ENCODE measurements at places on chromosomes 12 and 14.

DNA sequence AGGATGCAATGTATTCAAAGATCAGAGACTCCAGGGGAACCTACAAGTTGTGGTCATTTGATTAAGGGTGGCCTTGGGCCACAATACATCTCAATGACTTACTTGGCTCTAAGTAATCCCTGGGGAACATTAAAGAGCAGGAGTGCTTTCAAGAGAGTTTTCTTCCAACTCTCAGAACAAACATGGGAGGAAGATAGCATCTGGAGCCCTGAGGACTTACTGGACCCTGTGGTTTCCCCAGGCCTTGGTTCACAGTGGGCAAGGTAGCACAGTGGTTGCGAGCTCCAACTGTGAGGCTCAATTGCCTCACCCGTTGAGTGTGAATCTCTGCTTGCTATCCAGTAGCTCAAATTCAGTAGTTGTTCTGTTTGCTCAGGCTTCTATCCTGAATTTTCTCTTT, 32.4 kb downstream of the STXBP6 start:
- no peak for DNase-seq

DNA sequence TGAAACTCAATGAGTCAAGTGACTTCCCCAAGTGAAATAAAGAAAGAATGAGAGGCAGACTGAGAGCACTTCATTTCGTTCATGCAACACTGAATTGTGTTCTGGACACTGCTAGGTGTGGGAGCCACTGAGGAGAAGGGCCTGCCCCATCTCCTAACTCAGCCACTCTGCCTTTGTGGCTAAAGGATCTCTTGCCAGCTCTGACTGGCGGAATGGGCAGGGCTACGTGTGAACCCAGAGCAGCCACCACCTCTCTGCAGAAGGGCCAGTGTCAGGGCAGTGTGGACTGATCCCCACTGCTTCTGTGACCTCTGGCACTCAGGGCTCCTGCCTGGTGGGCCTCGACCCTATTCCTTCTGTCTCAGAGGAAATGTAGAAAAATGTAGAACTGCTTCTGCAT, 46.5 kb upstream of the GZMB start:
- no peak for DNase-seq

GRCh38 chr14:75092698-75093097, 23.3 kb downstream of the ZC2HC1C start:
- DNase-seq, result no peak

DNA sequence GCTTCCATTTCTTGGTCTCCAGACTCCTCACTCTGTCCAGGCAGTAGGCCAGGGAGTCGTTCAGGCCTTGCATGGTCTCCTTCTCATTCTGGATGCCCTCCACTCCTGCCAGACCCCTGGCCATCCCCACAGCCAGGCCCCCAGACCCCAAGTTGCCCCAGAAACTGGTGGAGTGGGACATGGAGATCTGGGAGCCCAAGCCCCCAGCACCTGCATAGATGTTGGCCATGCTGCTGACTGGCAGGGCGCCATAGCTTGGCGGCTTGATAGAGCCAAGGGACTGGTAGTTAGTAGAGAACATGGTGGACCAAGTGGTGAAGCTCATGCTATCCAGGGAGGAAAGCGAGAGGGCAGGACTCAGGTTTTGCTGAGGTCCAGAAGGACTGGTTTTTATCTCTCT, 21.2 kb upstream of the INSM2 start:
- no peak for DNase-seq

DNA sequence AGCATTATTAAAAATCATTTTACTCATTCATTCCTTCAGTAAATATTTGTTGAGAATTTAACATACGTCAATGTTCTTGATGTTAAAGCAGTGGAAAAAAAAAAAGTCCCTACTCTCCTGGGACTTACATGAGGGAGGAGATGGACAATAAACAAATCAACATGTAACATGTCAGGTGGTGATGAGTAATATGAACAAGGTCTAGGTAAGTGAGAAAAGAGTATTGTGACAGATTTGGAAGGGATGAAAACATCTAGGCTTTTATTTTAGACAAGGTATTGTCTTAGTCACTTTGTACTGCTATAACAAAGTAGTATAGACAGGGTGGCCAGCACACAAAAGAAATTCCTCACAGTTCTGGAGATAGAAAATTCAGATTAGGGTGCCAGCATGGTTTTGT, 167.2 kb downstream of the FSCB start:
- no peak for DNase-seq

DNA sequence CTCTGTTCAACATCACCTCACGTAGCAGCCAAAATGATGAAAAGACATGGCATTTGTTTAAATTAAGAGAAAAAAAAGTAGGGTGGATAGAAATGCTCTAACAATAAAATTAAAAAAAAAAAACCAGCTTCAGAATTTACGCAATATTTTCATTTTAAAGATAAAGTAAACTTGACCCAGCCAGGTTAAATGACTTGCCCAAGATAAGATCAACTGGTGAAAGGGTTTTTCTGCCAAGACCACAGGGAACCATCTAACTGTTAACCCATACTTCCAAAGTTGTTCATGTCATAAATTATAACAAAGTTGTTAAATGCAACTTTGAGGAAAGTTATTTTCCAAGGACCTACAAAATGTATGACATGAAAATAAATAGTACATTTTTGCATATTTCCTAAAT, 129.6 kb upstream of the SOX5 start:
- no peak for DNase-seq

- no peak for DNase-seq
Measured at GRCh38 chr12:15672671-15673270, 116.4 kb downstream of the EPS8 start.

DNA sequence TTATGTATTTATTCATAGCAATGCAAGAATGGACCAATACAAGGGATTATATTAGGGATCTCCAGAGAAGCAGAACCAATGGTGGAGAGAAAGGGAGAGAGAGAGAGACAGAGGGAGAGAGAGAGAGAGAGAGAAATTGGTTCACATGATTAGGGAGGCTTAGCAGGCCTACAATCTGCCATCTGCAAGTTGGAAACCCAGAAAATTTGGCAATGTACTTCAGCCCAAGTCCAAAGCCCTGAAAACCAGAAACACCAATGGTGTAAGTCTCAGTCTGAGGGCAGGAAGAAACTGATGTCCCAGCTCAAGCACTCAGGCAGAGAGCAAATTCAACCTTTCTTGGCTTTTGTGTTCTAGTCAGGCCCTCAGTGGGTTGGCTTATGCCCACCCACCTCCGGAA, 48.7 kb upstream of the CMKLR1 start:
- no peak for DNase-seq

DNA sequence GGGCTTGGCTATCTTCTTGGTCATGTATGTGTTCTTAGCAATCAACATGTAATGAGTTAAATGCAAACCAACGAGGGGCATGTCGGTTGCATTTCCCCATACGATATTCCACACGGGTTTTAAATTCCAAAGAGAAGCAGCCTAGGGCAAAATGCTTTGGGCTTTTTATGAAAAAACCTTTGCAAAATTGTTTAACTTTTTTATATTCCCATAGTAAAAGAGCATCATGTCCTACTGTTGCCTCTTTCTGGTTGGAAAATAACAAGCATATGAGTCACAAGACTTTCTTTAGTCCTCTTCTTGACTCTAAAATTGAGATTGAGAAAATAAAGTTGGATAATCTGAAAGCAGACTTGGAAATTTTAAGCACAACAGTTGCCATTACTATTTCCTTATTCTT, 3.8 kb upstream of the DIO2 start:
- DNase-seq, result no peak

DNA sequence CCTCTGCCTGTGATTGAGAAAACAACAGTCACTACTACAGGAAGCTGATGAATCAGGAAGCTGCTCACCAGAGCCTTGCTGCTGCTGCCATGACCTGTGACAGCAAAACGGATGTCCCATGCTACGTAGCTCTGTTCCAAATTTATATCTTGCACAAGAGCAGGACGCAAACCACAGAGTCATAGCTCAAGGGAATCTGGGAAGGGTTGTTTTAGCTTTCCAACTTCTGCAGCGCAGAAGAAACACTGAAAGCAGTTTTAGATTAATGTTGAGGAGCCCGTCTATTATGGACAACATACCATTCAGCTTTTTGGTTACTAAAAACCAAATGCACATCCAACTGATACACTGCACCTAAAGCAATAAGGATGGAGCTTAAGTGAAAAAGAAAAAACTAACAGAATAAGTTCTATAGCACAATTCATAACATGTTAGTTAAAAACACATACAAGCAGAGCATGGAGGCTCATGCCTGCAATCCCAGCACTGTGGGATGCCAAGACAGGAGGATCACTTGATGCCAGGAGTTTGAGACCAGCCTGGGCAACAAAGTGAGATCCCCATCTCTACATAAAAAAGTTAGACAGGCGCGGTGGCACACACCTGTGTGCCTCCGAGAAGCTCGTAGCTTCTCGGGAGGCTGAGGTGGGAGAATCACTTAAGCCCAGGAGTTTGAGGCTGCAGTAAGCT, 1.7 kb upstream of the ANKRD33 start:
- DNase-seq, result no peak

DNA sequence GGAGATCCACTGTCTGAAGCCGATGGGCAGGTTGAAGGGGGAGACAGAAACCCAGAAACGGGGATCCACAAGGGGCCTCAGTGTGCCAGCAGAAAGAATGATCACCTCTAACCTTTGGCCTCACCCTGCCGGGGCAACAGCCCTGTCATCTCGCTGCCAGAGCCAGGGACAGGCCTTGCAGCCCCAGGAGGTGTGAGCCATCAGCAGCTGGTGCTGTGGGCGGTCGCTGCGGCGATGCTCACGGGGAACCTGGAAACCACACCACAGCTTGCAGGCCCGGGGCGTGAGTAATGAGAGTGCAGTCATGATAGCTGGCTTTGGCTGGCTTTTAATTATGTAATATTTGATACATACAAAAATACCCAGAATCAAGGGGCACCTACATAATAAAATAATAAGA, 4.7 kb upstream of the TTC7B start:
- DNase-seq, result no peak

- DNase-seq, result no peak
Measured at GRCh38 chr12:5440978-5441377, 9.1 kb downstream of the NTF3 start.

GRCh38 chr12:125283521-125283920, 218.3 kb downstream of the AACS start:
- DNase-seq, result no peak

- DNase-seq, result no peak
Measured at GRCh38 chr14:98056946-98057345, 1215.1 kb downstream of the BCL11B start.

- DNase-seq, result no peak
Measured at GRCh38 chr12:106586278-106586802, 3.5 kb downstream of the RFX4 start.

DNA sequence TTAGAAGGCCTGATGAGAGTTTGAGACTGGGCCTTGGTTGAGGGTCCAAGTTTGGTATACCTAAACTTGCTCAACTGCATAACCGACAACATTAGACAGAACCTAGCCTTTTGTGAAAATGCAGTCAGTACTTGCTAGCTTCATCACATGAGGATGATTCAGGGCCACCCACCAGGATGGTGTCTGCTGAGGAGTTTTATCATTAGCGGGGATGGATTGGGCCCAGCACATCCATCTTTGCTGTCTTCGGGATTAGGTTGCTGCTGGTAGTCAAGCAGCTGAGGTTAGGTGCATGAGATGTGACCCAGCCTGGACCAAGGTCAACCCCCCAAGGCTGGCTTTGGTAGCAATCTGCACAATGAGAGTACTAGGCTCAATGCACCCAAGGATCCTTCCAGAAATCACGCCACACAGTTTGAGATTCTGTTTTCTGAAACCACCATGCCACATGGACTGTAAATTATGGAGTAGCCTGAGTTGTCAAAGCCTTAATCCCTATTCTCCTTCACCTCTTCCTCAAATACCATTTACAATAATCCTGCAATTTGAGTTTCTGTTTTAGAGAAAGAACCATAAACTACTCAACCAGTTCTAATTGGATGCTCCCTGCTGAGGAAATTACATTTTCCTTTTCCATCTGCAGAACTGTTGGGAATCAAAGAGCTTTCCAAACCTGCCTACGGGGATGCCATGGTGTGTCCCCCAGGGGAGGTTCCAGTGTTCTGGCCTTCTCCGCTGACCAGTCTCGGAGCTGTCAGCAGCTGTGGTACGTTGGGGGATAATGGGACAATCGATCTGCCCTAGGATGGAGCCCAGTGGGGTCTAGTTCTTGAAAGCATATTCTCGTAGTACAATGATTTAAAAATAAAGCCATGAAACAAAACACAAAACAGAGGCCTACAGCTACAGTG, 61.7 kb downstream of the DGLUCY start:
- DNase-seq, result no peak

- no peak for DNase-seq
Measured at GRCh38 chr14:61508526-61508925, 186.8 kb upstream of the HIF1A start.

DNA sequence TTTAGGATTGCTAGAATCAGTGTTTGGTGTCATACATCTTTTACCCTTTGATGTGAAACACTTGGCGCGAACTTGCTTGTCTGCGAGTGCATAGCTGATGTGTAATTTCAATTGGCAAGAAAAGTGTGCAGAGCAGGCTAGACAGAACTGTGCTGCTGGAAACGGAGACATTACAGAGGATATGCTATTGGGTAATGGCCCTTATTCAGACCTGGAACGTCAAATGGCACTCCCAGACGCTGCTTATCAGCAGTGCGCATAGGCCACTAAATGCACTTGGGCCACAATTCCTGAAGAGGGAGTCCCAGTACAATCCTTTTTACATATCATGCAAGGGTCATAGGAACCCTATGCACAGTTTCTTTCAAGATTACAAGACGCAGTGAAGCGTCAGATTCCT, 15.7 kb upstream of the SLC10A1 start:
- no peak for DNase-seq

- DNase-seq, result no peak
Measured at GRCh38 chr14:30673071-30673470, 51.0 kb downstream of the SCFD1 start.

- no peak for DNase-seq
Measured at GRCh38 chr12:25670076-25671055, 117.3 kb upstream of the LMNTD1 start.

DNA sequence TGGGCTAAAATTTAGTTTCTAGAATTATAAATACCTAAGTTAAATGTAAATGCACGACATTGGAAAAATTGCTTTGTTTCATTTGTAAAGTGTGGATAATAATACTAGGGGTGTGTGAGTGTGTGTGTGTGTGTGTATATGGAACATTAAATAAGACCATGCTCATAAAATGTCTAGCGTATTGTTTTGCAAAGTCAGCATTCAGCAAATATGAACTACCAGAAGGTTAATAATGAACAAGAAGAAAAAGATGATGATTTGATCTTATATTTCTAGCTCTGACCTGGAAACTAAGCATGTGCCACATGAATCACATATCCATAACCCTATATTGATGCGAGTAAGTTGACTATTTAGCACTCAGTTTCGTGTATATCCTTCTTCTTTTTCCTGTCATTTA, 44.9 kb upstream of the MDGA2 start:
- DNase-seq, result no peak

Measured in D721Med (cell line).